T-helper 17 cell (primary cell): ENCODE measurements at places on chromosomes 16 and 17. TPM values are rescaled to one million over a fixed set of nuclear protein-coding genes. Genes with fewer than 3 reads are reported as not detected.

- H3K4me1 ChIP-seq, result no peaks in the 10 kb centered on the region
- no peaks in the 10 kb centered on the region for H3K27me3 ChIP-seq
- no peaks in the 10 kb centered on the region for H3K36me3 ChIP-seq
- no peak overlapping the region for H3K27ac ChIP-seq
- no peak overlapping the region for H3K4me3 ChIP-seq
Measured at GRCh38 chr16:51834794-51835193, 683.7 kb upstream of the SALL1 start.

GRCh38 chr17:27873211-27873610 is 20.0 kb downstream of the LYRM9 start:
- peaks cover 2% of the 10 kb centered on the region for H3K4me1 ChIP-seq
- no peak for DNase-seq
- H3K4me3 ChIP-seq, result no peak overlapping the region
- peaks cover 5% of the 10 kb centered on the region for H3K36me3 ChIP-seq

DNA sequence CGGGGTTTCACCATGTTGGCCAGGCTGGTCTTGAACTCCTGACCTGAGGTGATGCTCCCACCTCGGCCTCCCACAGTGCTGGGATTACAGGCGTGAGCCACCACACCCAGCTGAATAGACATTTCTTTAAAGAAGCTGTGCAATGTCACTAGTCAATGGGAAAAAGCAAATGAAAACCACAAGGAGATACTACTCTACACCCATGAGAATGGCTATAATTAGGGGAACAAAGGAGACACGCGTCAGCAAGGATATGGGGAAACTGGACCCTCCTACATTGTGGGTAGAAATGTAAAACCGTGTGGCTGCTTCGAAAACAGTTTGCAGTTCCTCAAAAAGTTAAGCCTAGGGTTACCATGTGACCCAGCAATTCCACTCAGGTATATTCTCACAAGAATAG is 103.4 kb downstream of the VPS53 start:
- peaks cover 9% of the 10 kb centered on the region for H3K4me1 ChIP-seq
- peaks cover 3% of the 10 kb centered on the region for H3K36me3 ChIP-seq
- H3K27me3 ChIP-seq, result no peaks in the 10 kb centered on the region
- no peak for DNase-seq
- no peak overlapping the region for H3K4me3 ChIP-seq

DNA sequence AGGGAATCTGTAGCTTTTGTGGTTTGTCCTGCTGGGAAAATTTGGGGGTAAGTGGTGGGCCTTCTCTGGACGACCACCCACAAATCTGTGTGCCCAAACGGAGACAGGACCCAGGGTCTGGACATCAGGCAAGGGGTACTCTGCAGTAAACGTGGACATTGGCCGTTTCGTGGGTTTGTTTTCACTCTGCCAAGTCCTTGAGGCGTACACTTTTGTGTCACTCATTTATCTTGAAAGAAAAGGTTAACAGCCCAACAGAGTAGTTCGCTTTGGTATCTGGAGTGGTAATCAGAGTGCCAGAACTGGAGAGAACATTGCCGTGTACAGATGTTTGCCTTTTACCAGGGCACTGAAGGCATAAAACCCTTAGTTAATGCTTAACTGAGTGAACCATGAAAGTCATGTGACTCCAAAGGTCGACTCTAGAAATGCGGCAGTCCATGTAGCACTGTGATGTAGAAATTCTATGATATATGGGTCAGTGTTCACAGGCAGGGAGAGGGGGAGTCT is 15.4 kb downstream of the NAA60 start:
- H3K4me1 ChIP-seq, result peaks cover 33% of the 10 kb centered on the region
- DNase-seq, result no peak
- H3K27ac ChIP-seq, result peak overlapping the region; percentile 97
- no peaks in the 10 kb centered on the region for H3K36me3 ChIP-seq
- no peaks in the 10 kb centered on the region for H3K27me3 ChIP-seq

- no peak for DNase-seq
- peaks cover 17% of the 10 kb centered on the region for H3K27me3 ChIP-seq
- H3K27ac ChIP-seq, result peak overlapping the region; percentile 9
- peak overlapping the region; percentile 82 for H3K4me3 ChIP-seq
- peaks cover 12% of the 10 kb centered on the region for H3K4me1 ChIP-seq
Measured at GRCh38 chr17:81036197-81036941, 1.4 kb downstream of the BAIAP2 start.

Gene CCL23
- total RNA-seq, result not detected

DNA sequence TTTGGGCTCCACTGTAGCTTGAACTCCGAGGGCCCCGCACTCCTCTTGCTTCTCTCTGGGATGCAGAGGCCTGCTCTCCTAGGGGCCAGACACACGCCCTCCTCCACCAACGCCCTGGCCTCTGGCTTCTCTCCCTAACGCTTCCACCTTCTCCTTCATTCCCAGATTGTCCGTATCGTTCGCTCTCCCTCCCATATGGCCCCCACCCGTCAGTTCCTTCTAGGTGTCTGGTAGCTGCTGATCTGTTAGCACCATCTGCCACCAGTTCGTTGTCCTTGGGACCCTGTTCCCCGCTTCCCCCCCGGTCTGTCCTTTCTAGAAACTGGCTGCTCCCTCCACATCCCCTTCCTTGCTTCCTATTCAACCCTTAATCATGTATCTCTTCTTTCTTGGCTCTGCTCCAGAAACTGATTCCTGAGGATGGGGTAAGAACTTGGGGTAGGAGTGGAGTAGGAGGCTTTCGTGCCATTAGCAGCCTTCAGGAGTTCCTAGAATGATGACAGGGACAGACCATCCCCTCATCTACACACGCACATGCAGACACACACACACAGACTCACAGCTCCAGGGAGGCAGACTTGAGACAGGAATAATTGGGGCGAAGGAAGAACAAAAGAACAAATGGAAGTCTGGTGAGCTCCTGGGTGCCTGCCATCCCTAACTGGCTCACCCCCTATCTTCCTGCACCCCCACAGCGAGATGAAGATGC is 4.3 kb downstream of the ATP1B2 start:
- no peak for DNase-seq
- H3K27me3 ChIP-seq, result peaks cover 20% of the 10 kb centered on the region
- H3K27ac ChIP-seq, result no peak overlapping the region
- peaks cover 15% of the 10 kb centered on the region for H3K4me1 ChIP-seq
- no peak overlapping the region for H3K4me3 ChIP-seq

Gene CCL5
- total RNA-seq, result 202 TPM

- H3K36me3 ChIP-seq, result no peaks in the 10 kb centered on the region
- H3K4me1 ChIP-seq, result no peaks in the 10 kb centered on the region
- DNase-seq, result no peak
Measured at GRCh38 chr17:45677770-45678169, 106.3 kb upstream of the CRHR1 start.

GRCh38 chr17:8417806-8418205 is 17.9 kb upstream of the NDEL1 start:
- H3K4me3 ChIP-seq, result no peak overlapping the region
- H3K27ac ChIP-seq, result no peak overlapping the region
- H3K27me3 ChIP-seq, result peaks cover 58% of the 10 kb centered on the region
- no peak for DNase-seq
- peaks cover 13% of the 10 kb centered on the region for H3K4me1 ChIP-seq
- H3K36me3 ChIP-seq, result no peaks in the 10 kb centered on the region

- no peak overlapping the region for H3K4me3 ChIP-seq
- peaks cover 23% of the 10 kb centered on the region for H3K4me1 ChIP-seq
Measured at GRCh38 chr16:31451201-31451600, 8.1 kb upstream of the ARMC5 start.

Gene TMEM114
- not detected for total RNA-seq

DNA sequence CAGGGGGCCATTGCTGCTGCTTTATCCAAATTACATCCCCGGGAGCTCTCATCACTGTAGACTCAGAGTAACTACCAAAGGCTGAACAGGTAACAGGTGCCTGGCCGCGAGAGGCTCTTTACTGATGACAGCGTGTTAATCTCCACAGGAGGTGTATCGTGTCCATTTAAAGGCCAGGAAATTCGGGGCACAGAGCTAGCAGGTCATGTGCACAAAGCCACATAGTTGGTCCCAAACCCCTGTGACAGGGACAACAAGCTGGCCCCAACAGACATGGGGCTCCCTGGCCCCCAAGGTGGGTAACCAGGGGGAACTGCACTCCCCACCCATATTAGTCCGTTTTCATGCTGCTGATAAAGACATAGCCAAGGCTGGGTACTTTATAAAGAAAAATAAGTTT is 55.3 kb upstream of the RBFOX3 start:
- peaks cover 4% of the 10 kb centered on the region for H3K36me3 ChIP-seq
- no peak overlapping the region for H3K27ac ChIP-seq
- peaks cover 71% of the 10 kb centered on the region for H3K27me3 ChIP-seq

Gene ITGAL
- 322 TPM for total RNA-seq

GRCh38 chr16:35352431-35352830 is 1893.0 kb downstream of the TP53TG3F start:
- DNase-seq, result no peak
- no peaks in the 10 kb centered on the region for H3K4me1 ChIP-seq
- H3K27me3 ChIP-seq, result no peaks in the 10 kb centered on the region
- H3K36me3 ChIP-seq, result no peaks in the 10 kb centered on the region
- no peak overlapping the region for H3K4me3 ChIP-seq

DNA sequence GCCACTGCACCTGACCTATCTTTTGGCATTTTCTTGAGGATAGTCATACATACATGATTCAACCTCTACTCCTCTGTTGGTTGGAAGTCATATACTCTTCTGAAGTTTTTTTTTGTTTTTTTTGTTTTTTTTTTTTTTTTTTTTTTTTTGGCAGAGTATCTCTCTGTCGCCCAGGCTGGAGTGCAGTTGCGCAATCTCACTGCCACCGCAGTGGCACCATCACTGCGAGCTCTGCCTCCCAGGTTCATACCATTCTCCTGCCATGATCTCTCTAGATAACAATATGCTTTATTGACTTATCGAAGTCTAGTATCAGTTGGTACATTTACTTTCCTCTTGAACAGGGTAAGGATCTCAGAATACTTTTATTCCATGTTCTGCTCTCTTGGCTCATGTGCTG is 224.2 kb upstream of the WSCD1 start:
- no peak for DNase-seq
- peaks cover 10% of the 10 kb centered on the region for H3K27me3 ChIP-seq
- H3K27ac ChIP-seq, result no peak overlapping the region

GRCh38 chr16:58018803-58019202 is 6.8 kb upstream of the MMP15 start:
- no peak overlapping the region for H3K4me3 ChIP-seq
- no peaks in the 10 kb centered on the region for H3K27me3 ChIP-seq
- DNase-seq, result no peak
- no peak overlapping the region for H3K27ac ChIP-seq
- H3K36me3 ChIP-seq, result peaks cover 2% of the 10 kb centered on the region
- peaks cover 9% of the 10 kb centered on the region for H3K4me1 ChIP-seq

GRCh38 chr17:73340093-73340596 is 28.3 kb upstream of the CDC42EP4 start:
- peaks cover 13% of the 10 kb centered on the region for H3K27me3 ChIP-seq
- no peaks in the 10 kb centered on the region for H3K4me1 ChIP-seq
- no peaks in the 10 kb centered on the region for H3K36me3 ChIP-seq
- no peak overlapping the region for H3K27ac ChIP-seq
- DNase-seq, result no peak

Gene SLC25A11
- total RNA-seq, result 26.4 TPM

DNA sequence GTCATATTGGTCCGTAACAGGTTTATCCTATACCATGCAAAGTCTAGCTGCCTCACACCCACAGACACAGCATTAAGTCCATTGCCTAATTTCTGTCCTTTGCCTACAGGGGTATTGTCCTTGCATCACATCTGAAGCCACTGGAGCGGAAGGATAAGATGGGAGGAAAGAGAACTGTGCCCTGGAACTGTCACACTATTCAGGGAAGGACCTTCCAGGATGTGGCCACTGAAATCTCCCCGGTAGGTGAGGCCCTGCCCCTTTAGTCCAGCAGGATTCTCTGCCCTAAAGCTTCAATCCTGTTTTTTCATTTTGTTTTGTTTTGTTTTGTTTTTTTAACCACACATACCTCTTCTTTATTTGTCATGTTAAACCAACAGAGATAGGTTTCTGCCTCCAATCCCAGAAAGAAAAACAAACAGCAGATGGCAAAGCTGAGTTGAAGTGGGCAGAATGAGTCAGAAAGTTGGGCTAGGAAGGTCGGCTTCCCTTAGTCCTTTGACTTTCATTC is 2.2 kb upstream of the EFTUD2 start:
- no peak for DNase-seq
- no peak overlapping the region for H3K27ac ChIP-seq
- H3K36me3 ChIP-seq, result peaks cover 3% of the 10 kb centered on the region
- H3K27me3 ChIP-seq, result peaks cover 20% of the 10 kb centered on the region

- no peak overlapping the region for H3K27ac ChIP-seq
- no peak for DNase-seq
- H3K4me1 ChIP-seq, result peaks cover 6% of the 10 kb centered on the region
- H3K27me3 ChIP-seq, result peaks cover 43% of the 10 kb centered on the region
- no peak overlapping the region for H3K4me3 ChIP-seq
Measured at GRCh38 chr17:21372256-21372954, 3.8 kb upstream of the KCNJ12 start.

Gene CEP112
- total RNA-seq, result 6.9 TPM

DNA sequence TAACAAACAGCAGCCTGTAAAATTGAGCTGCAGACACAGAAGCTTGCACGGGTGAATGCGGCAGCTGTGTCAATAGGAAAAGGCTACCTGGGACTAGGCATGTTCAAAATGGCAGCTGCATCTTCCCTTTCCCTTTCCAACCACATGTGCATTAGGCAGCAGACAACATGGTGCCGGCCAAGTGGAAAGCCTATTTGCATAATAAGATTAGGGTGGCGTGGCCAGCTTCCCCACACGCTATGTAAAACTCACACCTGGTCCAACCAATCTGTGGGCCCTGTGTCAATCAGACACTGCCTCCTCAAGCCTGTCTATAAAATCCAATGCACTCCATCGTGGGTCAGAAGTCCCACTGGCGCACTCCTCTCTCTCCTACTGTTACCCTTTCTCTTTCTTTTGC is 61.0 kb upstream of the RBBP6 start:
- no peaks in the 10 kb centered on the region for H3K4me1 ChIP-seq
- no peak overlapping the region for H3K27ac ChIP-seq
- H3K4me3 ChIP-seq, result no peak overlapping the region
- peaks cover 10% of the 10 kb centered on the region for H3K27me3 ChIP-seq
- no peak for DNase-seq

- peak overlapping the region; percentile 94 for H3K4me3 ChIP-seq
- DNase-seq, result no peak
- peaks cover 5% of the 10 kb centered on the region for H3K36me3 ChIP-seq
- no peaks in the 10 kb centered on the region for H3K27me3 ChIP-seq
Measured at GRCh38 chr17:6638046-6638908, 2.2 kb downstream of the KIAA0753 start.

Gene EFNB3
- not detected for total RNA-seq

Gene STH
- total RNA-seq, result not detected

DNA sequence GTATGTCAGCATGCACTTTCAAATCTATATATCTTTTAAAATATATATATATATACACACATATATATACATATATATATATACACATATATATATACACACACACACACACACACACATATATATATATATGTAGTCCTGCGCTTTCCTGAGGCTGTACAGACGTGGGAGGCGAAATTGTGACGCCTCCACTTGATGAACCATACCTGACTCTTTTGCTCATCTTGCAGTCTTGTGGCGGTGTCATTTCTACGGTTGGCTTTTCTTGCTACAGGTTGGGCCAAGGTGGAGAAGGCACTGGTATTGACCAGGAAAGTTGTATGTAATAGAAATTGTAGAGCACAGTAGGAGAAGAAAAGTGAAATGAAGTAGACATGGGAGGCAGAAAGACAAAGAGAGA is 88.2 kb downstream of the RBFOX1 start:
- H3K4me1 ChIP-seq, result no peaks in the 10 kb centered on the region
- no peak overlapping the region for H3K4me3 ChIP-seq
- no peaks in the 10 kb centered on the region for H3K36me3 ChIP-seq
- no peak for DNase-seq
- no peak overlapping the region for H3K27ac ChIP-seq
- H3K27me3 ChIP-seq, result no peaks in the 10 kb centered on the region
